Stimulated activated CD8-positive, alpha-beta memory T cell treated with anti-CD3 and anti-CD28 coated beads, Interleukin-4, amount 100 ng/mL, for 4 hours (primary cell): ENCODE measurements at places on chromosomes 7 and 10.

DNA sequence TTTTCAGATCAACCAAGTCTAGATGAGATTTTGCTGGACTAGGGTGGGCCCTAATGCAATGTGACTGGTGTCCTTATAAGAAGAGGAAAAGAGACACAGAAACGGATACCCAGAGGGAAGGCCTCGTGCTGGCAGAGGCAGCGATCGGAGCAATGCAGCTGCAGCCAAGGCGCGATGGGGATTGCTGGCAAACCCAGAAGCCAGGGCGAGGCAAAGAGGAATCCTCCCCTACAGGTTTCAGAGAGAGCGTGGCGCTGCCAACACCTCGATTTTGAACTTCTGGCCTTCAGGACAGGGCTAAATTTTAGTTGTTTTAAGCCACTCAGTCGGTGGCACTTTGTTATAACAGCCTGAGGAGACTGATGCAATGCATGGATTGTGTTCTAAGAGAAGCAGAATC lies 157.1 kb upstream of the RHEB start:
- no peak for DNase-seq

GRCh38 chr7:158685693-158686092 lies 18.9 kb downstream of the NCAPG2 start:
- no peak for DNase-seq

DNA sequence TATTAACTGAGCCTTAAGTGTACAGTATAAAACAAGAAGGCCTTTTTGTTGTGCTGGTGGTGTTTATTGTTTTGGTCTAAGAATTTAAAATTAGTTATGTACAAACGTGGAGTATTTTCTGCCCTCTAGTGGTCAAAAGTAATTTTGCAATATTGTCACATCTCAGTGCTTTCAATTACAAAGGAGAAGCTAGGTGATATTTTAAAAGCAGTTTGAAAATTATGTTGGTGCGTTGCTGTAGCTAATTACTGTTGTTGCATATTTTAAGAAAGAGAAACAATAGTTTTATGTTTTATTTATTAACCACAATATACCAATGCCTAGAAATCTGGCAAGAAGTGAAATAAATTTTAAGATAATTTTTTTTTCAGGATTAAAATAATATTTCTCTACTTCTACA lies 11.4 kb downstream of the NPVF start:
- DNase-seq, result no peak

GRCh38 chr7:1041551-1042491 lies 2.5 kb upstream of the GPR146 start:
- peak; percentile 23 for DNase-seq

GRCh38 chr10:9038146-9038714 lies 983.7 kb downstream of the GATA3 start:
- DNase-seq, result no peak

- no peak for DNase-seq
Measured at GRCh38 chr7:51620706-51621105, 304.1 kb upstream of the COBL start.

DNA sequence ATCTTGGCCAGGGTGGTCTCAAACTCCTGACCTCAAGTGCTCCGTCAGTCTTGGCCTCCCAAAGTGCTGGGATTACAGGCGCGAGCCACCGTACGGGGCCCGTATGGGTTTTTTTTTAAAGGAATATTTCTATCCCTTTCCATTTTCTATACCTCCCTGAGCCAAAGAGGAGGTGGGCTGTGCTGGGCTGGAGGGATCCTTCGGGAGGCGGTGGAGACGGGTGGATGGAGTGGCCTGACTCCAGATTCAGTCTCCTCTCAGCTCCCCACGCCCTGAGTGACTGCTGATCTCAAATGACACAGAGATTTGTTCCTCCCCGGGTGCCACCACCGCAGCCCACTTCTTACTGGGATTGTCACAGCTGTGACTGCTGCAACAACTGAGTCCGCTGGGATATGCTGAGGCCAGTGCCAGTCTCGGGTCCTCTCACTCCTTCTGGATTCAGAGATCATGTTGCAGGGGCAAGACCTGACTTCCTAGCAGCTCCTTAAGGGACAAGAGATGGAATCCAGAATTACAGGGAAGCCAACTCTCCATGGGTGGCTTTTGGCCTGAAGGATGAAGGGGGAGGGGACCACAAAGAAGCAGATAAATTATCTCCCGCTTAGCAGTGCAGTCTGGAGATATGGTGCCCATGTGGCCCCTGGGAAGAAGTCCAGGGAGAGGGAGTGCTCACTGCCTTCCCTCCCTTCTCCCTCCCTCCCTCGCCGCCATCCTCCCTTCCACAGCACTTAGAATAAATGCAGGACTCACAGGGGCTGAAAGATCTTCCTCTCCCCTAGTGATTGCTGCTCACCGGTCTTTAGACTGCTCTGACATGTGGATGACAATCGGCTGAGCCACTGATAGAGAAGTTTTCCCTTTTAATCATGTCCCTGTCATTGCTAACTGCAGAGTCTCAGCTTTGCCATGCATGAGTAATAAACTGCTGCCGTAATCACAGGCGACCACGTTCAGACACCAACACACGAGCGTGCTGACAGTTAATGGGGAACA lies 14.3 kb downstream of the GALNT17 start:
- no peak for DNase-seq

DNA sequence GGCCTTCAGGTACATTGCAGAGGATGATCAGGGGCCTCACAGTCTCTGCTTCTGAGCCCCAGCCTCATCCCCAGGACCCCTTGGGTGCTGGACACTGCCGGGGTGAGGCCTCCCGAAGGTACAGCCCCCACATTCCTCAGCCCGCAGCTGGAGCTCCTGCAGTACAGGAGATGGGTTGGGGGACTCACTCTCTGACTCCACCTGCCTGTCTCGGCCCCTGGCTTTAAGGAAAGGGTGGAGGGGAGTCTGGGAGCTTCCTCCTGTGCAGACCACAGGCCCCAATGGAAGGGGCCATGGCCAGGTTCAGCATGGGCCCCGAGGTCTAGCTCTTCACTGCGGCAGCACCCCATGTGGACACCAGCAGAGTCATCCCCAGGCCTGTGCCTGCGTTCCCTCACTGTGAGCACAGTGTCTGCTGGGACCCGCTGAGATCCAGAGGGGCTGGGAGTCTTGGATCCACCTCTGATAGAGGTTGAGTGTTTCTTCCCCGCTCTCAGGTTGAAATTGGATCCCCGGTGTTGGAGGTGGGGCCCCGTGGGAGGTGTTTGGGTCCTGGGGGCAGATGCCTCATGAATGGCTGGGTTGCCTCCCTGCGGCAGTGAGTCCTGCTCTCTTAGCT lies 99.9 kb downstream of the PRKAG2 start:
- DNase-seq, result no peak

DNA sequence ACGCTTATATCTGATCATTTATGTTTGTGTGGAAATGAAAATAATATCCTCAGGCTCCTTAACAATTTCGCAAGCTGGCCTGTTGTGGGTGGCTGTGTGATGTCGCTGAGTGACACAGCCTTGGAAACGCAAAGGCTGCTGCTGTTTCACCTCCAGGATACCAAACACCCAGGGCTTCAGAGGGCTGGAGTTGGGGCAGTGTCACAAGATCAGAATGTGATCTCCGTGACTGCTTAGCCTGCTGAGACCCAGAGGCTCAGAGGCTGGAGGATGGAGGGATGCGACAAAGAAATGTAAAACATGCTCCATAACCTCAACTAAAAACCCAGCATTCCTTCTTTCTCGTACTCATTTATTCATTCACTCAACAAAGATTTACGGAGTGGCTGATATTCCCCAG lies 37.2 kb upstream of the BMPER start:
- DNase-seq, result no peak

GRCh38 chr7:97357459-97357858 lies 240.0 kb downstream of the SDHAF3 start:
- DNase-seq, result no peak

DNA sequence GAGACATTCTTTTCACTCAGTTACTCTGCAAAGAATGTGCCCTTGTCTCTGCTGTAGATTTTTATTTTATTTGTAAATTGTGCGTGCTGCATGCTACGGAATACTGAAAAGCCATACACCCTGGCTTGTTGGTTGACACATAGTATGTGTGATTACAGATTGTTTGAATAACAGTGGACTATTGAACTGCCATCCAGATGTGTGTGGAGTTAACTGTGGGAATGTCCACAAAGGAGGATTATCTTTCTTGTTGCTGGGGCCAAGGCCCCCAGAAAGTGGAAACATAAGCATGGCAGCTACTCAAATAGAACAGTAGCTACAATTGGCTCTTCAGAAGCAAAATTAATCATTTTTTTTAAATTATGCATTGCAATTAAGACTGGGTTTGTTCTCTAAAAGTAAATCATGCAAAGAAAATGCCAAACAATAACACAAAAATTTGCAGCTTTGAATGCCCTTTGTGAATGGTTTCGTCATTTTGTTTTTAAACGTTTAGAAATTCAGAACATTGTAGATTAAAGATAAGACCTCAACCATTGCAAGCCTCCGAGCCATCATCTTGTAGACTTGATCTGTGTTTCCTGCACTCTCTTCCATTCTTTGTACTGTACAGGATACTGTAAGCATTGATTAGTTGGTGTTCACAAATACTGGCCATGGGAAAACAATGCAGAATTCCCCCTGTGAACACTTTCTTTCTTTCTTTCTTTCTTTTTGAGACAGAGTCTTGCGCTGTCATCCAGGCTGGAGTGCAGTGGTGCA lies 210.3 kb upstream of the TCF7L2 start:
- DNase-seq, result no peak

DNA sequence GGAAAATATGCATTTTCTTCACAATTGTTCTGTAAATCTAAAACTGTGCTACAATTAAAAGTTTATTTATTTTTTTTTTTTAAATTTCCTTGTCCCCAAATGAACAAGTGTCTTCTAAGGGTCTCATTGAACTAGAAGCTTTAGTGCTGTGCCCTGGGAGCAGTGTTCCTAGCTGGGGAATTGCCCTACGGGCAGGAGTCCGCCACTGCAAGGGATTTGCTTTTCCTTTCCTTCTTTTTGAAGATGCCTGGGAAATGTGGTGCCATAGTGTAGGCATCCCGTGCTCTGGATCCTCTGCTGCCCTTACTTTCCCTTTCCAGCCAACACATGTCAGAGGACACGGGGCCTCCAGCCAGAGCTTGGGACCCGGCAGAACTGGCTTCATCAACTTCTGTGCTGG lies 177.1 kb upstream of the CTBP2 start:
- DNase-seq, result no peak

- DNase-seq, result no peak
Measured at GRCh38 chr7:43872406-43873110, 3.2 kb upstream of the MRPS24 start.

DNA sequence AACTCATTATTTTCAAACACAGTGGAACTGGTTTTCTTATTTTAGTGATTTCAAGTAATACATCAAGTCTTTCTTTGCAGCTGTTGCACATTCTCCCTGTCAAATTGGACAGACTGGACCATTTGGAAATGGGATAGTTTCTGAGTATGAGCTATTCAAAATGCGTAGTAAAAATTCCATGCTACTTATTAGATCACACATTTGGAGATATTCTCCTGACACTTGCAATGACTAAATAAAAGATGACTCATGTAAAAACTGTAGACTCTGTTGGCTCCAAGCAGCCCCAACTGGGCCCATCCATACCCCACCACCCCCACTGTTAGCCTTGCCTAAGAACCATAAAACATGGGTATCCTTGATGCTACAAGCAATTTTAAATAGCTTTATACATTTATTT lies 25.9 kb upstream of the BICC1 start:
- no peak for DNase-seq

DNA sequence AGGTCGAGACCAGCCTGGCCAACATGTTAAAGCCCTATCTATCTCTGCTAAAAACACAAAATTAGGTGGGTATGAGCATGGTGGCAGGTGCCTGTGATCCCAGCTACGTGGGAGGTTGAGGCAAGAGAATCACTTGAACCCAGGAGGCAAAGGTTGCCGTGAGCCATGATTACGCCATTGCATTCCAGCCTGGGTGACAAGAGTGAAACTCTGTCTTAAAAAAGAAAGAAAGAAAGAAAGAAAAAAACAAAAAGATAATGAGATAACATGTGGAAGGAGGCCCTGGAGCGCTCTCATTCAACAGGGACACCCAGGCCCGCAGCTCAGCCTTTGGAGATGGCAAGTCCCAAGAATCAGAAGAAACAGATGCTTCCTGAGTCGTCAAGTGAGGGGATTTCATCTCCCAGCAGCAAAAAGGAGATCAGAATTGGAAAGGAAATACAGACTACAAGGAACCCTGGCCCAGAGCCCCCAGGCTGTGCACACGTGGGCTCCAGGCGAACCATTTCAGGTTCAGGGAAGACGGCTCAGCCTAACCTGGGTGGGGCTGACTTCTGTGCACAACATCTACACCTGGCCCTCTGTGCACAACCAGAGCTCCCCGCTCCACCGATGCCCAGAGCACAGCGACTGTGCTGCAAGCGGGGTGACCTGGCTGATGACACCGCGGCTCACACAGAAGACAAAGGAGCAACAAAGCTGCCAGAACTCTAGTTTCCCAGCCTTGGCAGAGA lies 33.3 kb downstream of the GNA12 start:
- no peak for DNase-seq
